ENCODE measurements at places on chromosomes 16 and 17. TPM values are rescaled to one million over a fixed set of nuclear protein-coding genes. Genes with fewer than 3 reads are reported as not detected.

- H3K36me3 ChIP-seq, result no peaks in the 10 kb centered on the region
- no peaks in the 10 kb centered on the region for H3K4me1 ChIP-seq
- no peaks in the 10 kb centered on the region for H3K27me3 ChIP-seq
- H3K4me3 ChIP-seq, result no peak overlapping the region
- no peak overlapping the region for H3K27ac ChIP-seq
Measured at GRCh38 chr17:33871720-33872540, 383.2 kb upstream of the CCL2 start.

DNA sequence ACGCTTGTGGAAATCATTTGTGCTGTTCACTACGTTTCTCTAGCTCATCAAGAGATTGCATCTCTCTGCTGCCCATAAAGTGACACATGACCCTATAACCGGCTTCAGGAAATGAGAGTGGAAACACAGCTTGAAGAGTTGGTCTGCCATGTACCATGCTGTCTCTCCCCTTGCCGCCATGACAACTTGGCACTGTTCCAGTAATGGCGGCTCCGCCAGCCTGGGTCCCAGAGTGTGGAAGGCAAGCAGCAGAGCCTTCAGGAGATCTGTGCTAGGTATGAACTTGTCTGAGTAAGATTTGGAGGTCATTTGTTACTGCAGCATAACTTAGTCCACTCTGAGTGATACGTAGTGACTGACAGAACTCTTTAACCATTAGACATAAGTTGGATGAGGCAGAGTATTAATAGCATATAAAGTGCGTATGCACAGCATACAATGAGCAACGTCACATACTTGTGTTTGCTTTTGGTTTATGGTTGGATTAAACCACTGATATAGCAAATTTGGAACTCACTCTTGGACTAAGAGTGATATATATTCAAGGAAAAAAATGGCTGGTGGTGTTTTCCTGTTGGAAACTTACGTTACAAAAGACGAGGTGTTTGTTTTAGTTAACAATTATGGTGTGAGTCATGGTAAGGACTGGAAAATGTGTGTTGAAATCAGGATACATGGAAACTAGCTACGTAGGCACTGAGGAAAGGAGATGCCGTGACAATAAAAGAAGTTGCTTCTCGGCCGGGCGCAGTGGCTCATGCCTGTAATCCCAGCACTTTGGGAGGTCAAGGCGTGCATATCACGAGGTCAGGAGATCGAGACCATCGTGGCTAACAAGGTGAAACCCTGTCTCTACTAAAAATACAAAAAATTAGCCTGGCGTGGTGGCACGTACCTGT, 24.4 kb upstream of the PMP22 start:
- H3K36me3 ChIP-seq, result no peaks in the 10 kb centered on the region
- no peaks in the 10 kb centered on the region for H3K27me3 ChIP-seq
- H3K27ac ChIP-seq, result peak overlapping the region; percentile 94
- H3K4me1 ChIP-seq, result peaks cover 29% of the 10 kb centered on the region
- DNase-seq, result peak; percentile 95
- H3K4me3 ChIP-seq, result peak overlapping the region; percentile 21

- H3K4me1 ChIP-seq, result no peaks in the 10 kb centered on the region
- H3K27ac ChIP-seq, result no peak overlapping the region
- no peak for DNase-seq
- H3K4me3 ChIP-seq, result no peak overlapping the region
- no peaks in the 10 kb centered on the region for H3K36me3 ChIP-seq
Measured at GRCh38 chr16:9199311-9199710, 107.9 kb downstream of the HAPSTR1 start.

Gene CHTF18
- 79.0 TPM for total RNA-seq
